Caco-2 (cell line): ENCODE measurements at places on chromosomes 2 and 18. TPM values are rescaled to one million over a fixed set of nuclear protein-coding genes. Genes with fewer than 3 reads are reported as not detected.

DNA sequence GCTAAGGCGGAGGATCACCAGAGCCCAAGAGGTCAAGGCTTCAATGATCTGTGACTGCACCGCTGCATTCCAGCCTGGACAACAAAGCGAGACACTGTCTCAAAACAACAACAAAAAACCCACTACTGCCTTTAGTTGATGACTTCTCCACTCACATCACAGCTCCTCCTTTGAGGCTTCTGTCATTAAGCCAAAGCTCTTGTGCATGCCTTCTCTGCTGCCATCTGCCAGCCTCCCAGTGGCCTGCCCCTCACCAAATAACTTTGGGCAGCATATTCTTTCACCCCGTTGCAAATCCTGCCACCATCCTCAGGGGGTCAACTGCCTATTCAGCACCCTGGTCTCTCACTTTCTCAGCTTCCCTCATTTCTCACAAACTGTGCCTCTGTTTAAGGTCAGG, 27.5 kb downstream of the OSBPL1A start:
- no peaks in the 10 kb centered on the region for H3K27me3 ChIP-seq
- H3K4me3 ChIP-seq: no peak overlapping the region
- no peak for DNase-seq
- H3K4me1 ChIP-seq: no peaks in the 10 kb centered on the region
- no peak overlapping the region for H3K27ac ChIP-seq

DNA sequence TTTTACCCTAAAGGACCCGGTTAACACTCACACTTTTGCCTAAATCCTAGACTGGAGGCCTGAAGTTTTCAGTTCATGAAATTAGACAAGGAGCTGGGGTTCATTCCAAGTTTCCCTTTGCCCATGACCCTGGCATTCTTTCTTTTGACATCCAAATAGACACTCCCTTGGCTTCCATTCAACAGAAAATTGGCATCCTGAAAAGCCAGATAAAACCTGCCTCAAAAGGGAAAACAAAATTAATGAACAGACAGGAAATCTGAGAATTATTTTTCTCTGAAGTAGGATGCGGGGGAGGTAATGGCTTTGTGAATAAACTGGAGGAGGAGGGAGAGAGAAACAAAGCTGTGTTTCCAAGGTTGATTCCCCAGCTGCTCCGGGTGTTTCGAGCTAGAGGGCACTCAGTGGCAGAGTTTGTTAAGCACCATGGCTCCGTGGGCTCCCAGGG, 41.0 kb downstream of the SPP2 start:
- H3K36me3 ChIP-seq: no peaks in the 10 kb centered on the region
- DNase-seq: no peak
- H3K27me3 ChIP-seq: no peaks in the 10 kb centered on the region
- no peak overlapping the region for H3K27ac ChIP-seq

DNA sequence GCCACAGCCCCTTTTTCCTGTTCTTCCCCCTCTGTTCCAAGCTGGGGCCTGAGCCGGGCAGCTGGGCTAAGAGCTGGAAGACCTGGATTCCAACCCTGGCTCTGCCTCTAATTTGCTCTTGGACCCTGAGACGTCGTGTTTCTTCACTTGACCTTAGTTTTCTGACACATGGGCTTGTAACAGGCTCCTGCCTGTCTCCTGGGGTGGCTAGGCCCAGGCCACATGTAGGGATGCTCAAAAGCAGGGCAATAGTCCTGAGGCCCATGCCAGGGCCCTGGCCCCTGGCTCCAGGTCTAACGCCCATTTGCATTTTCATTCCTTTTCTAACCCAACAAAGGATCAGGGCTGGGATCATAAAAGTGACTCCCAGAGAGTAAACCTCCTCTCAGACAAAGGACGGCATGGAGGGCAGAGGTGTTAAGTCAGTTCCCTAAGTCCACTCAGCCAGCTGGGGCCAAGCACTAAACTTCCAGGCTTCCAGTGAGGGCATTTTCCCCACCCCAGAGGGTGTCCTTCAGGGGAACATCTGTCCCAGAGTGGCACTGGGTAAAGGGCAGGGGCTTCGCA, 16.6 kb upstream of the DNMT3A start:
- no peak overlapping the region for H3K4me3 ChIP-seq
- no peak overlapping the region for H3K27ac ChIP-seq
- no peaks in the 10 kb centered on the region for H3K4me1 ChIP-seq
- H3K36me3 ChIP-seq: no peaks in the 10 kb centered on the region

- no peak overlapping the region for H3K4me3 ChIP-seq
- H3K36me3 ChIP-seq: no peaks in the 10 kb centered on the region
- DNase-seq: no peak
- no peaks in the 10 kb centered on the region for H3K27me3 ChIP-seq
- H3K27ac ChIP-seq: no peak overlapping the region
Observed at GRCh38 chr18:44748582-44748981, 67.9 kb downstream of the SETBP1 start.

DNA sequence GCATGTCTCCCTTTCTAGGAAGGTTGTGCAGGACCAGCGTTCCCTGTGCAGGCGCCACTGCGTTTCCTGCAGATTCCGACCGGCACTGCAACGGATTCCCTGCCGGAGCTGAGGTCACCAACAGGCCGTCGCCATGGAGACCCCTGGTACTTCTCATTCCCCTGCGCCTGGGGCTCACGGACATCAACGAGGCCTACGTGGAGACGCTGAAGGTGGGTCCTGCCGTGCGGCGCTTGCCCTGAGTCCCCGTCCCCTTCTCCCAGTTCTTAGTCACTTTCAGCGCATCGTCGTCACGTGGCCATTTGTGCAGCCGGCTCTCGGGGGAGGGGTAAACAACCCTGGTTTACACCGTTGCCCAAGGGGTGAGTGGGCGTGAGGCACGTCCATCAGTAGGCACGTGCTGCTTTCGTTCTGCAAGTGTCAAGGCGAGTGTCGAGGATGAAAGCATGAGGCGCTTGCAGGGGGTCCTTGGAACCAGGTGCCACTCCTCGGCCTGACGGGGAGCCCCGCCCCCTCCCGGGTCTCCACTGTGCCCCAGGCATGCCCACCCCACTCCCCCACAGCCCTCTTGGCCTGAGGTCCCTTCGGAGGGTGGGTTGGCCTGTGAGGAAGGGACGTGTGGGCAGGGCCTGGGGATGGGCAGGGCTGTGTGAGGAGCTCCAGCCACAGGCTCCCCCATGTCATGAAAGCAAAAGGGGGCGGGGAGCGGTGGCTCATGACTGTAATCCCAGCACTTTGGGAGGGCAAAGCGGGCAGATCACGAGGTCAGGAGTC, 19.8 kb downstream of the DTYMK start:
- H3K27ac ChIP-seq: no peak overlapping the region
- H3K27me3 ChIP-seq: no peaks in the 10 kb centered on the region
- no peak for DNase-seq
- no peak overlapping the region for H3K4me3 ChIP-seq
- H3K36me3 ChIP-seq: no peaks in the 10 kb centered on the region
- H3K4me1 ChIP-seq: no peaks in the 10 kb centered on the region

GRCh38 chr2:228901531-228901930, 369.6 kb downstream of the PID1 start:
- no peak for DNase-seq
- H3K27me3 ChIP-seq: no peaks in the 10 kb centered on the region

IGFBP2 gene
- total RNA-seq: 6.6 and 6.7 TPM in 2 replicates

PDE11A gene
- 0.21 and 0.25 TPM in 2 replicates for total RNA-seq

TMEM37 gene
- total RNA-seq: 13.8 and 15.8 TPM in 2 replicates
